ENCODE measurements at places on chromosomes 1 and 21.
A peak's percentile ranks its signal among the peaks of the same experiment; 100 is the strongest.

DNA sequence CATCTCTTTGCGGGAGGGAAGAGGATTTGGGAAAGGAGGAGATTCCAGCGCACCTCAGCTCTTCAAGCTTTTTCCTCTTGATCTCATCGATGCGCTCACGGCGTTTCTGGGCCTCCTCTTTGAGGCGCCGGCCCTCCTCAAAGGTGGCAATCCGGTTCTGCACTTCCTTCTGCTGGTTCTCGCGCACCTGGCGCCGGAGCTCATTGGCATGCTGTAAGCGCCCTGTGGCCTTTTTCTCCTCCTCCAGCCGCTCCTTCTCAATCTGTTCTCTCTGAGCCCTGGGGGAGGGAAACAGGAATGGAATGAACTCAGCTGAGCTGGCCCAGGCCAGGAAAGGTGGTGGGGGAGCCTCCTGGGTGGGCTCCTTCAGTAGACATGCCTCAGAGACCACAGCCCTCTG lies 10.4 kb upstream of the VSIG8 start:
- no peak for DNase-seq

GRCh38 chr1:229347528-229347927 lies 4.7 kb upstream of the CCSAP start:
- DNase-seq, result no peak

- DNase-seq, result no peak
These were observed 214.1 kb downstream of the AJAP1 start for GRCh38 chr1:4868521-4868920.

- no peak for DNase-seq
These were observed 5.3 kb upstream of the FAM78B start for GRCh38 chr1:166172106-166172505.

- DNase-seq, result no peak
These were observed 128.6 kb downstream of the FAF1 start for GRCh38 chr1:50831300-50832061.

DNA sequence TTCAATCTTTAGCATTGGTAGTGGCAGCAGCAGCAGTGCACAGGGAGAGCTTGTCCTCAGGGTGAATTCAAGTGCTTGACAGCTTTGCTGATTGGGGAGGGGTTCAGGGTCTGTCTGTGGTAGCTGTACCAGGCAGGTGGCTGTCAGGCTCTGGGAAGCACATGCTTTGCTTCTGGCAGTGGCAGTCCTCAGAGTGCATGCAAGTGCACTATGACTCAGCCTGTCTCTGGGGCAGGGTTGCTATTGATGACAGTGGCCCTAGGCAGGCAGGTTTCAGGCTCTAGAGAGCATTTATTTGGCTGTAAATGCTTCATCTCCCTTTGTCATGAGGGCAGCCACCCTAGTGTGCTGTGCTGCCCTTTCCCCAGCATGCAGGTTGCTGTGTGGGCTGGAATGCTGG lies 251.9 kb upstream of the LRRC7 start:
- no peak for DNase-seq

DNA sequence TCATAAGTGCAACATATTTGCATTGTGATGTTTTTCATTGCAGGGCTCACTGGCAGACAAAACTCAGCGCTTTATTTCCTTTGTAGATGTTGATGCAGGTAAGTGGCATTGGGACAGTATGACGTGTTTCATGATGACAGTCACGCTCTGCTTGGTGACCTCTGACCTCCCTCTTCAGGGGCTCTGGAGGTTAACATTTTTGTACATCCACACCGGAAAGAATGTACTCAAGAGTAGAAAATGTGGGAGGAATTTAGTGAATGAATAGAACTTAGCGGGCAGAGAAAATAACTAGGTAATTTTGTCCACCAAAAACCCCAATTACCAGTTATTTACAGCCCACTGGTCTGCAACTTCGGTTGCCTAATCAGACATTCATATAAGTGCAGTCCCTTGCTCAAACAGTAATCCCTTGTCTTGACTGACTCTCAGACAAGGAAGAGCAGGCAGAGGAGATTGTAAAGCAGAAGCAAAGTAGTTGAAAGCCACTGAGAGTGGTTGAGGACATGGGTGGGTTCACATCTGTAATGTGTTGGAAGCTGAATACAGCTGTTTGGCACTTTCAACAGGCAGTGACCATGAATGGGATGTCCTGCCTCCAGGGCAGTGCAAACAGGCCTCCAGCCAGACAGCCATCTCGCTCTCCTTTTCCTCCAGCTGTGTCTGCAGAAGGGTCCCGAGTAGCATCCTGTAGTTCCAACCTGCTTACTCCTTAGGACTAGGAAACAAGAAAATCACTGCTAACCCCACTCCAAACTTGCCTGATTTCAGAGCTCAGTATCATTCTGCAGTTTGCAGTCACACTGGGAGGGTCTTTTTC lies 188.9 kb downstream of the NRIP1 start:
- DNase-seq, result no peak

- DNase-seq, result no peak
These were observed 83.3 kb downstream of the FBXO2 start for GRCh38 chr1:11570821-11571380.

DNA sequence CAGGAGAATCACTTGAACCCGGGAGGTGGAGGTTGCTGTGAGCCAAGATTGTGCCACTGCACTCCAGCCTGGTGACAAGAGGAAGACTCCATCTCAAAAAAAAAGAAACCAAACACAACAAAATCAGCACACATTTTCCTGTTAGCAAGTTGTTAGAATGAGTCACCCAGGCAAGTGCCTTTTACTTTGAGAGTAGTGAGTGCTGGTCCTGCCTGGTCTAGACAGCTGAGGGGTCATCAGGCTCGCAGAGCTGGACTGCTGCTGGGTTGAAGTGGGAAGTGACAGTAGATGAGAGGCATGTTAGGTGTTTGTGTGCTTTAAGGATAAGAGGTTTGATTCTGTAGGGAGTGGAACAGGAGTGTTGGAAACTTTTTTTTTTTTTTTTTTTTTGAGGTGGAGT lies 31.9 kb downstream of the GNPAT start:
- no peak for DNase-seq

DNA sequence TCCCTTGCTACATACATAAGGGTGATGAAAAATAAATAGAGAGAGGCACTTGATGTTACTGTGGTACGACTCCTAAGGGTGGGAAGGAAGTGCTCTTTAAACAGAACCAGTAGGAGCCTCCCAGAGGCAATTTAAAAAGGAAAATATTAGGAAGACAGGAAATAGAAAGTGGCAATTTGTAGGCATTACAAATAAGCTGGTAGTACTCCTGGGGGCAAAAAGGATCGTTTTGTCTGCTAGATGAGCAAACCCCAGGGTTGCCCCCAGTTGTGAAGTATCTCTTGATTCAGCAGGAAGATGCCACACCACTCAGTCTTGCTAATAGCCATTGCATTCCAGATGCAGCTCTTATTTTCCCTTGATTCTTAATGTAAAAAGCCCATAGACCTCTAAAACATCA lies 303.0 kb downstream of the NTNG1 start:
- DNase-seq, result no peak

DNA sequence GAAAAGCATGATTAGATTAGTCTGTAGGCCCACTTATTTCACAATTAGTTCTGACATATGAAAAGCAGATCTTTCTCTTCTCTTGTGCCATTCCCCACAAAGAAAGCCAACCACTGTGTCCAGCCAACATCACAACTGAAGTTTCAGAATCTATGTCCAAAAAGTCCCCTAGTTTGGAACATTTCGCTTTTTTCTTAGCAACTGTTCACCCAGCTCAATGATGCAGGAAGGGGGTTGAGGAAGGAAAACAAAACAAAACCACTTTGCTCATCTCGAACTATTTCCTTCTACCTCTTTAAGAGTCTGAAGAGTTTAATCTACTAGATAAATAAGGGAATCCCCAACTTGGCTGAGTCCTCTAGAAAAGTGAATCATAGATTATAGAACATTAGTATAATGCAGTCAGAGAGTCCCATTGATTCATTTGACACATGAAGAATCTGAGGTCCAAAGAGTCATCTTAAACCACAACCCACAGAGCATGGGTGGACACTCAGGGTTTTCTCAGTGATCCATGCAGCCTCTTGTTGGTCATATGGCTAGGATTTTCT lies 159.3 kb upstream of the SGIP1 start:
- DNase-seq, result no peak

DNA sequence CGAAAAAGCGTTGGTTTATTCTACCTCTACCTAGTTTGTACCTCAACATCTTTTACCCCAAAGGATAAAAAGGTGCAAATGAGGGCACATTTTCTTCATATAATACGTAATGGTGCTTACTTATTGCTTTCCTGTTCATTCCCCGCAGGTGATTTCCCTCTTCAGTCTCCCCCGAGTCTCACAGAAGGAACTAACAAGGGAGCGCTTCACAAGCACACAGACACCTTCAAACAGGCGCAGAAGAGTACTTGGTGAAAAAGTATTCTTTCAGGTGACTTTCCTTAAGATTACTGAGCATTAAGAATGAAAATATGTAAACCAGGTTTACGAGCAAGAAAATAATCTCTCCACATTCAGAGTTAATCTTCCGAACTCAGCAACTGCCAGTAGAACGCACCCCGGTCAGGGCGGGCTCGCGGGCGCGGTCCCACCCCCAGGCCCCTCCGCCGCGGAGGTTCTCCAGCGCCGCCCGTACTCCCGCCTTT lies 511 bp upstream of the RABGAP1L start:
- no peak for DNase-seq

DNA sequence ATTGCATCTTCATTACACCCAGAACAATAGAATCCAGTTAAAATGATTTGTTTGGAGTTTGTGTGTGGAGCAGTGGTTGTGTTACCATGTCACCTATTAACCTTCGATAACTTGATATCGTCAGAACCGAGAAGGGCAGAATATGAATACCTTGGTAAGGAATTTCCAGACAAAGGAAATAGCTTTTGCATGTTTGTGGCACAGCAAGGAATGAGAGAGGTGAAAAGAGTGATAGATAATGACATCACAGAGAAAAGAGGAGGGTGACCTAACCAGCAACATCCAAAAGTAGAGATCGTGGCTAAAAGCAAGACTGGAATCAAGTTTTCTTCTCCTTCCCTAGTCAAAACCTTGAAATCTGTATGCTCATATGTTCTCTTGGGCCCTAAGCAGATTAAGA lies 244.6 kb upstream of the NEGR1 start:
- DNase-seq, result no peak

DNA sequence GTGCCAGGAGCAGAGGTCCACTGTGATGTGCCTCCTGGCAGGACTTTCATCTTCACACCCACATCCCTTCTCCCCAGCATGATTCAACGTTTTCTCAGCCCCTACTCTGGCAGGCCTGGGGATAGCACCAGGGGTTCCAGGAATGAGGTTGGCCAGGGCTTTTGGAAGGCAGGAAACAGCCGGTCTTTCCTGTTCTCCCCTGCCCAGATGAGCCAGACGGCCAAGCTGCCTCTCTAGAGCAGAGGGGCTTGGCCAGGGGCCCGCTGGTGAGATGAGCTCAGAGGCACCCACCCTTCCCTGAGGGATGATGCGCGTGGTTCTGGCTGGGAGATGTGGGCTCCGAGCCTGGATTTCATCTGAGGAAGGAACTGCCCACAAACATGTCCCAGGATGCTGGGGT lies 4.3 kb upstream of the MFAP2 start:
- no peak for DNase-seq

GRCh38 chr1:193542690-193543089 lies 356.3 kb upstream of the B3GALT2 start:
- DNase-seq, result no peak

GRCh38 chr1:28313702-28314546 lies 14.9 kb upstream of the MED18 start:
- no peak for DNase-seq

DNA sequence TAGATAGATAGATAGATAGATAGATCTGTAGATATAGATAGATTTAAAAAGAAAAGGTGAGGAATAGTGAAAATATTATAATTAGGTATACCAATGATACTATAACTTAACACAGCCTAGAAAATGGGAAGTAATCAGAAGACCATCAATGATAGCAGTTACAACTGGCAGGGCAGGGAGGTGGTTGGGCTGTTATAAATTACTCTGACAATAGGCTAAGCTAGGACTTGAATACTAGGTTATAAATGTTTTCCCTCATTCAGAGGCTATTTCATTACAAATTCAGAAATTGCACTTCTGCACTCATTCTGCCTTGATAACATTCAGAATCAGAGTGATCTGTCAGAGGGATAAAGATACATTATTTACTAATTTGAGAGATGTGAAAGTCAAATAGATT lies 273.4 kb upstream of the PLD5 start:
- DNase-seq, result no peak

DNA sequence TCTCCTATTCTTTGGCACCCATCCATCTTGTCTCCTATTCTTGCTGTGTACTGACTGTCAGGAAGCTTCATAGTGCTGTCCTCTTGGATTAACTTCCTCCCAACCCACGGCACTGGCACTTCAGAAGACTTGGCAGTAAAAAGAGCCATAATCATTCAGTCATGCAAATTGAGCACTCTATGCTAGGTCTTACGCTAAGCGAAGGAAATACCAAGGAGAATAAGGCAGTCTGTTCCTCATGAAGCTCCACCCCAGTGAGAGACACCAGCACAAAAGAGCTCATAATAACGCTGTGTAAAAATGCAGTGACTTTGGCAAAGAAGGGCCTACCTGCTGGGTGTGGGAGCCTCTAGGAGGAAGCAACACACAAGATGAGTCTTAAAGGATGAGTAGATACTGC lies 67.1 kb downstream of the GFI1 start:
- DNase-seq, result no peak

DNA sequence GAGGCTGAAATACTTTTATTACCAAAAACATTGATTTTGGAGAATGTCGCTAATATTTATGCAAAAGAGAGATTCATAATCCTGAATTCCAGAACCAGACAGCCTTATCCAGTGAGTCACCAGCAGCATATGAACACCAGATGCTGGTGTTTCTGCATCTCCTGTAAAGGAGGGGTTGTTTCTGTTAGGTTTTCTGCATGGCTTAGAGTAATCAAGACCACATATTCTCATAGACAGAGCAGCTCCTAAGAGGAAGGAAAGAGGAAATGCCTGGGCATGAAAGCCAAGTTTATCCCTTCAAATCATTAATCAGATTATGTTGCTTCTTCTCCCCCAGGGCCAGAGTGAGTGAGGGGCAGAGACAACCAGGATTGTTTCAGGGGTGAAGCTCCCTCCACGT lies 86.2 kb downstream of the NGF start:
- DNase-seq, result no peak

DNA sequence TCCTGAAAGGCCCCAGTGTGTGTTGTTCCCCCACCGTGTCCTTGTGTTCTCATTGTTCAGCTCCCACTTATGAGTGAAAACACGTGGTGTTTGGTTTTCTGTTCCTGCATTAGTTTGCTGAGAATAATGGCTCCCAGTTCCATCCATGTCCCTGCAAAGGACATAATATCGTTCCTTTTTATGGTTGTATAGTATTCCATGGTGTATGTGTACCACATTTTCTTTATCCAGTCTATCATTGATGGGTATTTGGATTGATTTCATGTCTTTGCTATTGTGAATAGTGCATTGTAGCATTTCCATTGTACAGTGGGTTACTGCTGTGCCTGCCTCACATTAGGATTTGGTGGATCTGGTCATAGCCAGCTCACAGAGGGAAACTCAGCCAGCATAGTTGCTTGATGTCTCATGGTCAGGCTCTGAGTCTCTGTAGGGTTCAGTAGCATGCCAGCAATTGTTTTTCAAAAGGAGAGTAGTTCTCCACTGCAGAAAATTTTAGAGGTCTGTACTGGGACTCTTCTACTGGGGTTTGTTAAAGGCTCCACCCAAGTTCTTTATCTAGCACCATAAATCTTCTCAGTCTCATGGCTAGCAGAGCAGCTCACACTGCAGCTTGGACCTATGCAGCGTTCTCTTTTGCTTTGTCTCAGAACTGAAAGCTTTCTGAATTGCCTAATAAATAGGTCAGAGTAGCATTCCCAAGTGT lies 41.0 kb downstream of the RUNX3 start:
- no peak for DNase-seq

GRCh38 chr1:26177182-26177684 lies at the start of gene CNKSR1:
TSS of gene CNKSR1 (plus strand) at chr1:26177491. CDS start at chr1:26177548, 57 bp downstream.
- peak; percentile 19 for DNase-seq

- DNase-seq, result no peak
These were observed 21.4 kb downstream of the TEX35 start for GRCh38 chr1:178534137-178534868.
